ENCODE measurements at places on chromosomes 1 and 21.

GRCh38 chr1:44059664-44060355 is 28.5 kb upstream of the SLC6A9 start:
- H3K4me3 ChIP-seq, result no peak overlapping the region
- H3K36me3 ChIP-seq, result no peaks in the 10 kb centered on the region
- peaks cover 2% of the 10 kb centered on the region for H3K27me3 ChIP-seq
- H3K4me1 ChIP-seq, result no peaks in the 10 kb centered on the region

DNA sequence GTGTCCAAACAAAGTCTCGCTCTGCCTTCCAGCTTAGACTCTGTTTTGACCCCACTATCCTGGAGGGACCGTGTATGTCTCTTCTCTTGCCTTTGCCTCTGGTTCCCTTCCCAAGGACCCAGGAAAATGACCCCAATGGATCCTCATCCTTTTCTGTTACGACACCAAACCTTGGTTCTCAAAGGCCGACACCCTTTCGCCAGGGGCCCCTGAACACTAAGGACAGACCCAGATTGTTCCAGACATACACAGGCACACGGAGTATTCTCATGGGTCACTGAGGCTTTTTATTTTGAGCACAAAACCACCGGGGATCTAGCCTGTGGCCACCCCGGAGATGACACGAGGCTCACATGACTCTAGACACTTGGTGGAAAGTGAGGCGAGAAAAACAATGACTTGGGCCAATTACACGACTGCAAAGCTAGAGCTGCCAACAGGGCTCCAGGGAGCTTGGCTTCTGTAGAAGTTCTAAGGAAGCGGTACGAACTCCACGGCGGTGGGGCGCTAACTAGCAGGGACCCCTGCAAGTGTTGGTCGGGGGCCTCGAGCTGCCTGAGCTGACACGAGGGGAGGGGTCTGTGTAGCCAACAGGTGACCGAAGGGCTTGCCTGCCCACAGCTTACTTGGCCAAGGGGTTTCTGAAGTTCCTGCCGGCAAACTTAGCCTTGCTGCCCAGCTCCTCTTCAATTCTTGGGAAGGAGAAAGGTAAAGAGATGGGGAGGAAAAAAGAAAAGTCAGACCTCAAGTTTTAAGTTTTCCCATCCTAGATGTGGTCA is 17.6 kb downstream of the ENO1 start:
- peaks cover 5% of the 10 kb centered on the region for H3K4me1 ChIP-seq
- H3K4me3 ChIP-seq, result no peak overlapping the region
- no peaks in the 10 kb centered on the region for H3K27me3 ChIP-seq
- H3K36me3 ChIP-seq, result peaks cover 74% of the 10 kb centered on the region

GRCh38 chr1:97070376-97070775 is 348.8 kb downstream of the PTBP2 start:
- no peak overlapping the region for H3K27ac ChIP-seq
- no peak for DNase-seq
- no peaks in the 10 kb centered on the region for H3K4me1 ChIP-seq
- H3K36me3 ChIP-seq, result no peaks in the 10 kb centered on the region
- H3K27me3 ChIP-seq, result no peaks in the 10 kb centered on the region

- no peak overlapping the region for H3K27ac ChIP-seq
- peaks cover 8% of the 10 kb centered on the region for H3K4me1 ChIP-seq
- DNase-seq, result no peak
- H3K36me3 ChIP-seq, result no peaks in the 10 kb centered on the region
- H3K27me3 ChIP-seq, result no peaks in the 10 kb centered on the region
- H3K4me3 ChIP-seq, result no peak overlapping the region
Measured at GRCh38 chr1:176577646-176578197, 114.7 kb downstream of the PAPPA2 start.

- no peaks in the 10 kb centered on the region for H3K36me3 ChIP-seq
- no peak for DNase-seq
- no peak overlapping the region for H3K4me3 ChIP-seq
- no peaks in the 10 kb centered on the region for H3K27me3 ChIP-seq
- H3K4me1 ChIP-seq, result no peaks in the 10 kb centered on the region
Measured at GRCh38 chr1:85085417-85085816, 37.1 kb upstream of the MCOLN3 start.

GRCh38 chr1:246837418-246838117 is 94.2 kb downstream of the AHCTF1 start:
- H3K27ac ChIP-seq, result no peak overlapping the region
- DNase-seq, result no peak
- H3K4me1 ChIP-seq, result no peaks in the 10 kb centered on the region
- no peak overlapping the region for H3K4me3 ChIP-seq
- H3K36me3 ChIP-seq, result peaks cover 13% of the 10 kb centered on the region

- no peaks in the 10 kb centered on the region for H3K27me3 ChIP-seq
- DNase-seq, result peak; percentile 43
- H3K4me1 ChIP-seq, result no peaks in the 10 kb centered on the region
- H3K27ac ChIP-seq, result no peak overlapping the region
- H3K4me3 ChIP-seq, result no peak overlapping the region
- H3K36me3 ChIP-seq, result no peaks in the 10 kb centered on the region
Measured at GRCh38 chr1:68111519-68112436, 61.4 kb upstream of the DIRAS3 start.

DNA sequence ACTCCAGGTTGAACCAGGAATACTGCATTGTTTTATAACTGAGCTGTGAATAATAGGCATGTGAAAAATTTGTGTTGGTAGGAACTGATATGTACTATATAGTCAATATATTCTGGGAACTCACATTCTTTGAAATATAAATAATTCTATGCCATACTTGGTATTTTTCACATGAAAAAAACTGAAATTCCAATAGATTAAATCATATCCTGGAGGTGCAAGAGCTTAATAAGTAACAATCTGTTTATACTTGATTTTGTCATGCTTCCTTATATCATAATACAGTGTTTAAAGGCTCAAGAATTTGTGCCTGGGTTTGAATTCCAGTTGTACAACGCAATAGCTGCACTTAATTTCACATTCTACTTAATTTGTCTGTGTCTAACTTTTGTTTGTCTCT is 387.0 kb downstream of the USP25 start:
- H3K27ac ChIP-seq, result no peak overlapping the region
- no peaks in the 10 kb centered on the region for H3K4me1 ChIP-seq
- DNase-seq, result no peak
- H3K4me3 ChIP-seq, result no peak overlapping the region

DNA sequence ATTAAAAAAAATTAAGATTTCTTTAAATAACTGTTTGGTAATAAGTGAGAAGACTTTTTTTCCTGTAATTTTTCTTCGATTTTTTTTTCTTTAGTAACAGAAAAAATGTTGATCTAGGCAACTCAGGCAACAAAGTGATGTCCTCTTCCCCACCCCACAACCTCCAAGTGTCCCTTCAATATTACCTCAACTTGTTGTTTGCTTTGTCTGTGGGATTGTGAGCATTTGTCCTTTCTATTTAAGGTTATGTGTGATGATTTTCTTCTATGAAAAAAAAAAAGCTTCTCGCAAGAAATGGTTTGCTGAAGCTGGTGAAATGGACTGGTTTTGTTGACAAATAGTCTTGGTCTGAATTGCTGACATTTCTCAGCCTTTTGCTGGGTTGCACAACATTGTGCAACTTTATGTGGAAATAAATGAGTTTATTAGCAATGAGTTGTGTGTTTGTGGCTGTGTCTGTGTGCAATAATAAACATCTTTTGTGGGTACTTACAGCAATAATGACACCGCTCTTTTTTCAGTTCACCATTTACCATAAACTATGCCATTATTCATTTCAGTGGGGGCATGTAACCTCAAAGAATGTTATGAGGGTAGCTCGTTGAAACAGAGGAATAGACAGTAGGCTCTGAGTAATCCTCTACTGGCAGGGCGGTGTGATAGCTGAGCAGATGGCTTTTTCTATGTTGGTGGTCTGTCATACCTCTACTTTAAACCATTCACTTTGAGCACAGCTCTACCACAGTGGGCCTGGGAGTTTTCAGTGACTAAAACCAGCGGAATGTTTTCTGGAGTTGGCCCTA is 218.4 kb downstream of the HLX start:
- no peaks in the 10 kb centered on the region for H3K27me3 ChIP-seq
- no peak for DNase-seq
- H3K4me1 ChIP-seq, result no peaks in the 10 kb centered on the region
- H3K27ac ChIP-seq, result no peak overlapping the region
- no peak overlapping the region for H3K4me3 ChIP-seq

DNA sequence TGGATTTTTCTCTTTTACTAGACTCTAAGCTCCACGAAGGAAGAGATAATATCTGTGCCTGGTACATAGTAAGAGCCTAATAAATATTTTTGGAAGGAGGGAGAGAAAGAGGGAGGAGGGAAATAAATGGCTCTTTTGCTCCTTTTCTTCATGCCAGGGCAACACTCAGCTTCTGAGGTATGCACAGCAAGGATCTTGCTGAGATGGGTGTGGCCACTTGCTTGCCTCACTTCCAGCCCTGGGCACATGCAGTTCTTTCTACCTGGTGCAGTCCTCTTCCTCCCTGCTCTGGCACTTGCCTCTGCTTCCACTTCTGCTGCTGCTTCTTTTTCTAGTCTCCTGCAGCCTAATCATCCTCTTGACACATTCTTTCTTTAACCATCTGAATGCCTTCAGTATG is 148.1 kb downstream of the FGGY start:
- H3K27ac ChIP-seq, result no peak overlapping the region
- no peaks in the 10 kb centered on the region for H3K27me3 ChIP-seq
- DNase-seq, result no peak
- H3K4me3 ChIP-seq, result no peak overlapping the region
- no peaks in the 10 kb centered on the region for H3K36me3 ChIP-seq

DNA sequence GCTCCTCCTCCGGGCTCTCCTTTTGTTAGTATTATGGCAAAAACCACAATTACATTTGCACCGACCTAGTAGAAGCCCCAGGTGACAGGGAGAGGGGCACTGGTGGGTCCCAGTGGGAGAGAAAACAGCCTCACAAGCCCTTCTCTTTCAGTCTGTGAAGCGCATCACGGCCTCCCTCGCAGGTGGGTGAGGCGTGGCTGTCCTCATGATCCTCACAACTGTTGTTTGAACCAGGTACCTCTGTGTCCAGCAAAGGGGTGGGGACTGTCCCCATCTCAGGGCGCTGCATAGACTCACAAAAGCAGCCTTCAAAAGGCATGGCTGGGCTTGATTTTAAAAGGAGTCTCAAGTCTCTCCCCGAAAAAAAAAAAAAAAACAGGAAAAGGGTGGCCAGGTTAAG is 7.9 kb upstream of the C2CD2 start:
- H3K4me3 ChIP-seq, result no peak overlapping the region
- no peak for DNase-seq
- H3K27ac ChIP-seq, result no peak overlapping the region

GRCh38 chr21:33238146-33238545 is 8.4 kb downstream of the IFNAR2 start:
- no peak overlapping the region for H3K27ac ChIP-seq
- peaks cover under 1% of the 10 kb centered on the region for H3K4me1 ChIP-seq
- peaks cover 11% of the 10 kb centered on the region for H3K36me3 ChIP-seq
- H3K4me3 ChIP-seq, result no peak overlapping the region
- no peak for DNase-seq

DNA sequence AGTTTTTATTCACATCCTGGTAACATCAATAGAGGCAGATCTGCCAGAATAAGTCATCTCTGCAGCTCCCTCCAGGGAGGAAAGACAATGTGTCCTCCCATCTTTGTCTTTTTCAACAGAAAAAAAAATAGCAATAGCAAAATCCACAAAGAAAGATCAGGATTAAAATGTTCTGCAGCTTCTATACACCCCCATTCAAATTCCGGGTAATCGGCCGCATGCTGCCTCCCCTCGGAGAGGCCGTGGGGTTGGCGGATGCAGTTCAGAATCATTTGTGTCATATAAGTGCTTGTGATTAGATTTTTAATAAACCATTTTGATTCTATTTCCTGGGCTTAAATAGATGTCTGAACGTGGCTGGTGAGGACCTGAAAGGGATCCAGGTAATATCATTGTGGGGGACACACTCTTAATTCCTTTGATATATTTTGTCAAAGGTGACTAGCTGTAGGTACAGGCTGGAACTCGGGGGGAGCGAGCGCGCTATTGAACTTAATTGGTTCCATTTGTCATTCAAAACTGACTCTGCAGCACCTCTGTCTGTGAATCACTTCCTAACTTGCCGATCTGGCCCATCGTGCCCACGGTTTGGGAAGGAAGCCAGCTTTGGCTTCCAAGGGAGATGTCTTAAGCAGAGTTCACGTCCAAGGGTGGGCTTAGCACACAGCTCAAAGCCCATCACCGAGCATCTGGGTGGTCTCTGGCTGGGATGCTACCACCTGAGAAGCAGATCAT is 85.6 kb upstream of the ARHGEF16 start:
- H3K36me3 ChIP-seq, result no peaks in the 10 kb centered on the region
- no peak overlapping the region for H3K4me3 ChIP-seq
- H3K27me3 ChIP-seq, result no peaks in the 10 kb centered on the region
- no peak overlapping the region for H3K27ac ChIP-seq

GRCh38 chr1:155131285-155131684 is 3.6 kb downstream of the EFNA1 start:
- H3K4me1 ChIP-seq, result peaks cover 38% of the 10 kb centered on the region
- peaks cover 51% of the 10 kb centered on the region for H3K27me3 ChIP-seq
- H3K4me3 ChIP-seq, result no peak overlapping the region
- no peak for DNase-seq

DNA sequence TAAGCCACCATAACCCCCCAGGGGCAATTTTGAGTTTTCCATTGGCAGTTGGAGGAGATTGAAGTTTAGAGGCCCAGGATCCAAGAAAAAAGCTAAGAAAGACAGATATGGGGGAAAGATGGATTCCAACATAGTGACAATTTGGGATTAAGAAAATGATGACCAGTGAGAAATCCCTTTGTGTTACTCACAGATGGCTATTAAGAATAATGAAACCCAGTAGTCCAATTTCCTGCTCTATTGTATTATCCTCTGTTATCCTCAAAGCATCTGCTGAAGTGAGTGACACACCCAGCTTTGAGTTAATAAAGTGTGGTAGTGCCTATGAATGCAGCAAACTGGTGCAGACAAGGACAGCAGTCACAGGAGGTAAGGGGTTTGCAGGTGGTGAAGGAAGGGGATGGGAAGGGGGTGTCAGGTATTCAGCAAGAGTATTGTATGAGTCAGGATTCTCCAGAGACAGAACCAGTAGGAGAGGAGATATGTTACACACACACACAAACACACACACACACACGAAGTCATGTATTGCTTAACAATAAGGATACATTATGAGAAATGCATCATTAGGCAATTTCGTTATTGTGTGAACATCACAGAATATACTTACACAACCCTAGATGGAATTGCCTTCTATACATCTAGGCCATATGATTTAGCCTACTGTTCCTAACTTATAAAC is 112.4 kb upstream of the VANGL1 start:
- no peaks in the 10 kb centered on the region for H3K27me3 ChIP-seq
- H3K4me3 ChIP-seq, result no peak overlapping the region
- H3K4me1 ChIP-seq, result peaks cover 32% of the 10 kb centered on the region
- no peaks in the 10 kb centered on the region for H3K36me3 ChIP-seq
- no peak for DNase-seq

DNA sequence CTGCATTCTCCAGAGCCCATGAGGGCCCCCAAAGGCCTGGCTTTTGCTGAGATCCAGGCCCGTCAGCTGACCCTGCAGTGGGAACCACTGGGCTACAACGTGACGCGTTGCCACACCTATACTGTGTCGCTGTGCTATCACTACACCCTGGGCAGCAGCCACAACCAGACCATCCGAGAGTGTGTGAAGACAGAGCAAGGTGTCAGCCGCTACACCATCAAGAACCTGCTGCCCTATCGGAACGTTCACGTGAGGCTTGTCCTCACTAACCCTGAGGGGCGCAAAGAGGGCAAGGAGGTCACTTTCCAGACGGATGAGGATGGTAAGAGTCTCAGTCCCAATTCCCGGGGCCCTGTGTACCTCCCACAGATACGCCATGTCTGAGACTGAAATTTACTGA is 39.1 kb downstream of the PTPRU start:
- H3K27ac ChIP-seq, result 0 out of 2 replicates have a peak overlapping the region, but pooled peaks have one; percentile 45
- H3K4me1 ChIP-seq, result peaks cover 21% of the 10 kb centered on the region
- no peak for DNase-seq
- 0 out of 2 replicates have a peak, but pooled peaks cover 9% of the 10 kb centered on the region for H3K36me3 ChIP-seq
- H3K27me3 ChIP-seq, result no peaks in the 10 kb centered on the region
